ENCODE measurements at places on chromosomes 4 and X.

DNA sequence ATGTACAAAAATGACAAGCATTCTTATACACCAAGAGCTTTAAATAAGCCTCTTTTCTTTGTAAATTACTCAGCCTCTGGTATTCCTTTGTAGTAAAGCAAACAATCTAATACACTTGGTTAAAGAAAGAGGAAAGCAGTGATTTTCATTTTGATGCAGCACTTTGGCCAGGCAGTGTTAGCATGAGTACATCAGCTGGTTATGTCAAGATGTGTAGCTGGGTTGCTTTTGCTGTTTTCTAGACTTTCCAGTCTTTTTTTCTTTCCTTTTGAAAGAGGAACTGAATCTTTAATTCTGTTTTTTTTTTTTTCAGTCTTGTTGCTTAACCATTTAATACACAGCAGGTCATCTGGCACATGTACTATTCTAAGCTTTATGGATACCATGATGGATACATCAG lies 167.1 kb upstream of the AADAT start:
- DNase-seq = no peak

DNA sequence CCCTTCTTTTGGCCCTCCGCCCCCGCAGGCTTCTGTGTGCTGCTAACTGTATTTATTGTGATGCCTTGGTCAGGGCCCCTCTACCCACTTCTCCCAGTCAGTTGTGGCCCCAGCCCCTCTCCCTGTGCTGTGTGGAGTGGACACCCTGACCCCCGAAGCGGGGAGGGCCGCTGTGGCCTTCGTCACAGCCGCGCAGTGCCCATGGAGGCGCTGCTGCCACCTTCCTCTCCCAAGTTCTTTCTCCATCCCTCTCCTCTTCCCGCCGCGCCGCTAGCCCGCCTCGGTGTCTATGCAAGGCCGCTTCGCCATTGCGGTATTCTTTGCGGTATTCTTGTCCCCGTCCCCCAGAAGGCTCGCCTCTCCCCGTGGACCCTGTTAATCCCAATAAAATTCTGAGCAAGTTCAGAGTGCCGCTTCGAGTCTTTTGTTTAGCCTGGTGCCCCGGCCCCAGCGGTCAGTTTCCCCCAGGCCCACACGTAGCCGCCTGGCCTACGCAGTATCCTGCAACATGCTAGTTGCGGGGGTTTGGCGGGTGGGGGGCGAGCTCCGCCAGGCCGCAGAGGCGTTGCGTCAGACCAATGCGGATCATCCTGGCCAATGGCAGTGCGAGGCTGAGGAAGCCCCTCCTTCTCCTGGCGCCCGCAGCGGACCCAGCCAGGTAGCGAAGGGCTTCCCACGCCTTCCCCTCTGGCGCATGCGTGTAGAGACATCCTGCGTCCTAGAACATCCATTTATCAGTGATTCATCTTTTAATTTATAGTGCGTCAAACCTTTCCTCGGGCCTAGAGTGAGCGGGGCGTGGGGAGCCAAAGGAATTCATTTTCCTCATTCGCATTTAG lies 5.6 kb upstream of the KANTR start:
- DNase-seq = no peak

DNA sequence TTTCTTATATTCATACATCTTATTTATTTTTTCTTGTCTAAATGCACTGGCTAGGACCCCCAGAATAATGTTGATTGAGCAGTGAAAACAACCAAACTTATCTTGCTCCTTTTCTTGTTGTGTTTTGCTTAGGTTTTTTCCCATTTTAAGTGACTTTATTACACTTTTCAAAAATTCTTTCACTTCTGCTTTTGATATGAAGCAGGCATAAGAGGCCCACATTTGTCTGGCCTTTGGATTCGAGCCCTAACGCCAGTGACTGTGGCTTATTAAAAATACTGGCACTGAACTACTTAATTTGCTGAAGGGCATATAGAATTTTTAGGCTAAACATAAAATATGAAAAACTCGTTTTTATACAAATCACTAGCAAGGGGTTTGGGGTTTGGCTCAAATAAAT lies 197.0 kb downstream of the ASB9 start:
- DNase-seq = no peak

GRCh38 chr4:4502694-4503311 lies 39.0 kb downstream of the STX18 start:
- DNase-seq = no peak

GRCh38 chrX:7264399-7264798 lies 116.4 kb upstream of the PUDP start:
- no peak for DNase-seq
